ENCODE measurements at places on chromosomes 4 and X.

- DNase-seq: no peak
Measured at GRCh38 chrX:39442332-39442731, 641.1 kb downstream of the MID1IP1 start.

- DNase-seq: no peak
Measured at GRCh38 chr4:82053396-82053795, 320.4 kb downstream of the HNRNPD start.

DNA sequence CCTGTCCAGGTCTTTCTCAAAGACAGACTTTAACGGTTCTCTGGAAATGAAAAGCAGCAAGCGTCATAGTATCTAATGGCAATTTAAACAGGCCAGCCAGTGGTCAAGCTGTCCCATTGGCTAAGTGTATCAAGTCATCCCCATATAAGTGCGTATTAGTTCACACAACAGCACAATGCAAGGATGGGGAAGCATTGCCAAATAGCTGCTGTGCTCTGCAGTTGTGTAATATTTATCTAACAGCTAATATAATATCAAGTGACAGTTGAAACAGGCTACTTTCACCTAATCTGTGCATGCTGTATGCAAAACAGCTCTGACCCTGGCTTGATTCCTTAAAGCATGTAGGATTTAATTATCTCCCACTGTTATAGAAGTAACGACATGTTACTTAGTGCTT lies 134.8 kb upstream of the PPARGC1A start:
- no peak for DNase-seq

- DNase-seq: no peak
Measured at GRCh38 chr4:119589165-119589564, 39.4 kb downstream of the PDE5A start.

DNA sequence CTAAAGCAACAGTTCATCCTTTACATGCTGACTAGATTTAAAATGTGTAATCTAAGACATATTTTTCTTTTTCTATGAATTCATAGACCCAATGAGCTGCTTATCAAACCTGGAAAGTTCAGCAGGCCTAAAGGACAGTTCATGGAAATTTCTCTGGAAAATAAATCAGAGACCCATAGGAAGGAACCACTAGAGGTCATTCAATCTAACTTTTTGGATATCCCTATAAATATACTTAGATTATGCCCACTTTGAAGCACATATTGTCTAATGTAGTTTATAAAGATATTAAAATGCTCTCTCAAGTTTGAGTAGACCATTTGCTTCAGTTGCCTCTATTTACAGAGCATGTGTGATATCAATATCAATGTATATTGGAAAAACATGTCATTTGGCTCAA lies 473.0 kb downstream of the FAT4 start:
- no peak for DNase-seq
